ENCODE measurements at places on chromosomes 16 and 17.
A peak's percentile ranks its signal among the peaks of the same experiment; 100 is the strongest.

GRCh38 chr17:43412166-43412565, 13.4 kb downstream of the ARL4D start:
- no peak for DNase-seq

GRCh38 chr17:2101448-2102257, 46.8 kb downstream of the HIC1 start:
- DNase-seq: no peak

- no peak for DNase-seq
Observed at GRCh38 chr16:27347930-27348685, 34.3 kb downstream of the IL4R start.

DNA sequence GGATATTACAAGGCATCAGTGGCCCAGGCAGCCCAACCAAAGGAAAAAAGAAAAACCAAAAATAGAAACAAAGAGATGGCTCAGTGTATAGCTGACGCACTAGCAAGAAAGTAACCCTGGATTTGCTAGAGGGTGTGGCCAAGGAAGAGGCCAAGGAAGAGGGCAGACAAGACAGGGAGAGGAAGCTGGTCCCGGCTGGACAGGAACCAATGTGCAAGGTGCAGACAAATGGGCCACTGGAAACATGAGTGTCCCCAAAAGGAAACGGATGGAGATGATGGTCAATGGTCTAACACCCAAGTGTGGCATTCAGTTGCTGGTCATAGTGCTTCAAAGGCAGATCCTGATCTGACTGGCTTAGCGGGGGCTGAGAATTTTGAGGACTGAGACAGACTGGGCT, 10.7 kb downstream of the POLR3K start:
- no peak for DNase-seq

GRCh38 chr16:52404546-52404945, 142.4 kb downstream of the TOX3 start:
- no peak for DNase-seq

GRCh38 chr16:53689636-53690035, 14.0 kb downstream of the RPGRIP1L start:
- no peak for DNase-seq

- no peak for DNase-seq
Observed at GRCh38 chr17:49565948-49566491, 9.7 kb upstream of the NXPH3 start.

DNA sequence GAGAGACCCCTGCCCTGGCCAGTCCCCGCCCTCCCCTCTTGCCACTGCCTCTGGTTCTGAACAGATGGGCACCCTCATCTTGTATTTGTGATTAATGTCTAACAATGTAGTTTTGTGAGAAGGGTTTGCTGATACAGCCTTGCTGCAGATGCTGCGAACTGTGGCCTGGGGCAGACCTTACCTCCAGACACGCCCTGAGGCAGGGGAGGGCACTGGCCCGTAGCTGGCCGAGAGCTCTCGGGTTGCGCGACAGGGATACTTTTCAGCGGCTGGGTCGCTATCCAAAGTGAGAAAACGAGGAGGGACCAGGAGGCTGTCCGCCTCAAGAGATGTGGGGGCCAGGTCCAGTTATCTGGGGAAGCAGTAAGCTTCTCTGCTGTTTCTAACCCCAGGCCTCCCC, 21.9 kb downstream of the STH start:
- no peak for DNase-seq

- DNase-seq: no peak
Observed at GRCh38 chr16:48892893-48893292, 282.9 kb upstream of the N4BP1 start.

DNA sequence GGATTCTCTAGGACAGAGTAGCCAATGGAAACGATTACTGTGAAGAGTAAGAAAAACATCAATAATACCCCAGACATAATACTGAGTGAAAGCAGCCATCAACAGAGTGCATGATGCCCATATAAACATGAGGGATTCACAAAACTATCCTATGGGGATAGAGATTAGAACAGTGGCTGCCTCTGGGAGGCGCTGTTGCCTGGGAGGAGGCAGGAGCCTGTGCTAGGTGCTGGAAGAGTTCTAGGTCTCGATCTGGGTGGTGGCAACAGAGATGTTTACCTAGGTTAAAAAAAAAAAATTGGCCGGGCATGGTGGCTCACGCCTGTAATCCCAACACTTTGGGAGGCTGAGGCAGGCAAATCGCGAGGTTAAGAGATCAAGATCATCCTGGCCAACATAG, 7.9 kb downstream of the FA2H start:
- no peak for DNase-seq

DNA sequence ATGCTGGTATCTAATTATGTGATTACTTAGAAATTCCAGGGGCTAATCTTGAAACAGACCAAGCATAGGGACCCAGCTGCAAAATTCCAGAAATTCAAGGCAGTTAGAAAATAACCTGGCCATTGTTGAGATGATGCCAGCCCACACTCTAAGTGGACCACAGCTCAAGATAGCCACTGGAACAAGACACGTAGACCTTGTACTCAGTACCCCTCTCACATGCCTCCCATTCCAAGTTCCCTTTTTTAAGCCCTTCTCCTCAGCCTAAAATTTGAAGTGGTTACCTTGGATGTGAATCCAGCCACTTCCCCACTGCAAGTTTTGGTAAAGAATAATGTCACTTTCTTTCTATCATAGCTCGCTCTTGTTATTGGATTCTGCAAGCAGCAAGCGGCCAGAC, 4.1 kb upstream of the ZNF19 start:
- no peak for DNase-seq

DNA sequence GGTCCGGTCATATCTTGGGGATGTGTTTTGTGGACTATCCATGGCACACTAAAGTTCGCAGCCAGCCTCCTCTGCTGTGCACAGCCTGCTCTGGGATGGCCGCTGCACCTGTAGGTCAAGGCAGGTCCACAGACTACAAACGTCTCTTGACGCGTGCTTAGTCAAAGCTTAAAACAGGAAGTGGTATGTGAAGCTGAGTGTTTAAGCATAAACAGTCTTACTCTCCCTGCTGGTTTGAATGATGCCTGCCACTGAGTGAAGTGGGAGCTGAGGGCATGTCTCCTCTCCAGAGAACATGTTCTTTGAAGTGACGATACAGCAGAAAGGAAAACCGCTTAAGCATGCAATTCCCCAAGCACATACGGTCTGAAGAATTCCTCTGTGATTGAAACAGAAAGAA, 365.6 kb downstream of the SLC39A11 start:
- DNase-seq: peak; percentile 75

GRCh38 chr16:10878644-10879501, 1.9 kb downstream of the CIITA start:
- DNase-seq: peak; percentile 53

DNA sequence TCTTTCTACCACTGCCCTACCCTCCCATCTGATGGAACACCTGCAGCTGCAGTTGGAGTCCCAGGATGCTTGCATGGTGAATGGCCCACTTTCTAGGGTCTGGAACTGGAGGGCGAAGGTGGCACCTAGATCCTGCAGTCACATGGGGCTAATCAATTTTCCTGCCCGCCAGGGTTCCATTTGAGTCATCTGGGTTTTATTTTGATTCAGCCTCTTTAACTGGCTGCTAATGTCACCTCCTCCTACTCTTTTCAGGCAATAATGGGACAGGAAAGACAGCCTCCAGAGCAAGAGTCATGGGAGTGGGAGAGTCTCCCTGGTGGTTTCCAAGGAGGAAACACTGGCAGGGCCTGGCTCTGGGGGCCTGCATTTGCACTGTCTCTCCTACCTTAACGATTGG, 3.8 kb upstream of the TBKBP1 start:
- peak; percentile 60 for DNase-seq

DNA sequence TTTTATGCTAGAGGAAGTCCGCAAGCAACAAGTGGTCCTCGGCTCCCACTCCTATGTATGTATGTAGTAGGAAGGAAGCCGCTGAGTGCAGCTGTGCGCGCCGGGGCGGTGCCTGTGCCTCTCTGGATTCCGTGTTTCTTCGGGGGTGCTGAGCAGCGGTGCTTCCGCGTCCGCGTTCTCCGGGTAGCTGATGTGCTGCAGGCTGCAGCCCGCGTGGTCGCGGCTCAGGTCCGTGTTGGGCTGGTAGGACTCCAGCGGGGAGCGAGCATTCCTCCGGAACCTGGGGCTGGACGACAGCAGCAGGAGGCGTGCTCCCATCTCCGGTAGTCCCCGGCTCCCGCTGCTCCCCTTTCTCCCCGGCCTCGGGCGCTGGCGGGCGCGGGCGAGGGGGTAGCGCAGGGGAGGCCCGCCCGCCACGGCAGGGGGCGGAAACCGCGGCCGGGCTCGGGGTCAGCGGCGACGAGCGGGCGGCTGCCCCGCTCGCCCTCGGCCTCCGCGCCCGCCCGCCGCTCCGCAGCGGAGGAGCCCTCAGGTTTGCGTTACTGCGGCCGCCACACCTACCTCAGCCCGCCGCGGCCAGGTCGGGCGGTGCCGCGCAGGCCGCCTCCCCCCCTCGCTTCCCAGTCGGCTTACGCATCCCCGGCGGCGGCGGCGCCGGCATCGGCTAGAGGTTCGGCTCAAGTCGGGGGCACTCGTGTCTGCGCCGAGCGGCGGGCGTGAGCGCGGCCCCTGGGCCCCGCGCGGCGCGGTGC, 487 bp downstream of the C17orf67 start:
- peak; percentile 68 for DNase-seq

DNA sequence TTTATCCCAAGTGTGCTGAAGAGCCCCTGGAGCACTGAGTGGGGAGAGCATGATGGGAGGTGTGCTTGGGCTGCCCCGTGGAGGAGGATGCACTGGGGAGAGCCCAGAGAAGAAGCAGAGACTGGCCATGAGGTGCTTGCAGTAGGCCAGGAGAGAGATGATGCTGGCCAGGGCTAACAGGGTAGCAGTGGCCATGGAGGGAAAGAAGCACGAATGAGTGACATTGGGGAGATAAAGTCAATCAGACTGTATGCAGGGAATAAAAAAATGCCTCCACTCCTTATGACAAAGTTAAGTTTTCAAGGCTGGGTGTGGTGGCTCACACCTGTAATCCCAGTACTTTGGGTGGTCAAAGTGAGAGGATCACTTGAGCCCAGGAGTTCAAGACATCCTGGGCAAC, 5.4 kb upstream of the TMEM220 start:
- DNase-seq: no peak

DNA sequence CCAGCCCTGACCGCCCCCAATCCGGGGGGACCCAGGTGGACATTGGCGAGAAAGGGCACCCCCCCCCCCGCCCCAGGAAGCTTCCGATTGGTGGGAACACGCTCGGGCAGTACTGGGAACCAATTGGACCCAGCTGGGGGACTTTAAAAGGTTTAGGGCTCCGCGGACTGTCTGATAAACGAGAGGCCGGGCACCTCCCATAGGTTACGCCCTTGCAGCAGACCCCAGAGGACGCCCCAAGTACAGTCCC, 245 bp downstream of the TMEM256 start:
- no peak for DNase-seq

DNA sequence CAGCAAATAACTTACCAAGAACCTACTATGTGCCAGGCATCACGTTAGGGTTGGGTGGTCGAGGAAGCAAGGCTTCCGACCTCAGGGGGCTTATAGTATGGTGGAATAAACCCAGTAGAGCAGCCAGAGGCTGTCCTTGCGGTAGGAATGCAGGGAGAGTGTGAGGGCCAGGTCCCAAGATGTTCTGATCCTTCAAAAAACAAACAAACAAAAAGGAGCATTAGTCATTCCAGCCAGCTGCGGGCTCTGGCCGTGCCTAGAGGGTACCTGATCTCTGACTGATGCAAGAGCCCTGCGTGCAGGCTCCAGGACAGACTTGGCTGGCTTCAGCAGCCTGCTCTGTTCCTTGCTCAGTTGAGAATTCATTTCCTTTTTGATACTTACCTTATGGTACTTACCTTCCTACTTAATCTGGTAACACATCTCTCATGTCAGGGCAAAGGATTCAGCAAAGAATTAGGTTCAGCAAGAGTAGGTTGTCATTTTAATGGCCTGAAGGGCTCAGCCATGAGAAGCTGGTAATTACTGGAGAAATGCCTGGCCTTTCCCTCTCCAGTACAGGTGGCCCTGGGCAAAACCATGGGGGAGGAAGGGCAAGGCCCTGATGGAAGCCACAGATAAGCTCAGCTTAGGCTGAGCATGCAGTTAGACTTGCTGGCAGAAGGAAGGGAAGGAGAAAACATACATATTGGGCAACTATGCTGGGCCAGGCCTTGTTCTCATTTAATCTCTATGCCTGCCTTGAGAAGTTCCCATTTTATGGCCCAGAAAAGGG, 18.4 kb downstream of the CYB5D2 start:
- no peak for DNase-seq

GRCh38 chr16:81500833-81501521, 56.4 kb downstream of the CMIP start:
- DNase-seq: no peak

DNA sequence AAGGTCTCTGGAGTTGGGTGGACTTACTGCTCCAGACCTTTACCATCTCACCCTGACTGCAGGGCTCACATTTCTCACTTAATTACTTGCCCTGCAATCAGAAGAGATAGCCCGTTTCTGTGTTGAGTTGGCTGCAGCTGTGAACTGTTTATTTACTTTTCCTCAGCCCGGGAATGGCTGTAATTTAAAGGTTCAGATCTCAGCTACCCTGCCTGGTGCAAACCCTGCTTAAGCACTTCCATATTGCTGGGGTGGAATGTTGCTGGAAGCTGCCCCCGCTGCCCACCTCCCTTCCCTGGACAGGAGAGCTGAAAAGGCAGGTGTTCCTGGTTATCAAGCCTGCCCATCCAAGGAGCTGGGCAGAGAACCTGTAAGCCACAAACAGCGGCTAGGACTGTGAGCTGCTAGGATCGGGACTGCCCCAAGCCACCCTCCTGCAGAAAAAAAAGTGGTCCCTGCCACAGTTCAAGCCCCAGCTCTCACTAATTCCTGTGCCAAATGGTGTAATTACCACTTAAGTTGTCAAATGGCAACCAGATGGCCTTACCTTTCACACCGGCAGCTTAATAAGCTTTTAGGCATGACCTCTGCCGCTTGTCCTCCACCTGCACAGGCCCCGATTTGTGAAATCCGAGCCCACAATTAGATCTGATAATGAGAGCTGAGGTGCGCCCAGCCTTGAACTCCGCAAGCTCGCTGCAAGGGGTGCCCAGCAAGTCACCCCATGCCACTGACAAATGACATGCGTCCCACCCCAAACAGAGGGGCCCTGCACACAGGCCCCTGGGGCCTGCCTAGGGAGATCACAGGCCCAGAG, 269.8 kb downstream of the C16orf95 start:
- DNase-seq: no peak

DNA sequence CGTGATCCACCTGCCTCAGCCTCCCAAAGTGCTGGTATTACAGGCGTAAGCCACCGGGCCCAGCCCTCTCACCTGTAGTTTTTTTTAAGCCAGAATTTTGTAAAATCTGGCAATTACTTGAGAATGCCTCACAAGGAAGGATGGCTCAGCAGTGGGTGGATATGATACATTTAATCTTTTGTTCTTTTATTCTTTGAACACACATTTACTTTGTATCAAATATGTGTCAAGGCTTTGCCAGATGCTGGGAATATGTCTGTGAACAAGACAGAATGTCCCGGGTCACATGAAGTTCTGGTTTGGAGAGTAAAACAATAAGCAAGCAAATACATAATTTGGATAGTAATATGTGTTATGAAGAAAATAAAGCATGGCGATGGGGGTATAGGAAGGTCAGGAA, 4.9 kb upstream of the COPS3 start:
- DNase-seq: no peak

All from activated CD4-positive, alpha-beta T cell treated with anti-CD3 and anti-CD28 coated beads, Interleukin-2, Interleukin-4, amounts not matched to agents 100 ng/mL and 50 ng/mL, durations not matched to agents 16 hours and 8 hours (primary cell).